Naive thymus-derived CD8-positive, alpha-beta T cell (primary cell): ENCODE measurements at places on chromosomes 5 and 9. TPM values are rescaled to one million over a fixed set of nuclear protein-coding genes. Genes with fewer than 3 reads are reported as not detected.

- DNase-seq: no peak
These were observed 303.8 kb upstream of the IRX4 start for GRCh38 chr5:2186472-2187015.

GRCh38 chr5:109291090-109291489 lies 118.7 kb downstream of the PJA2 start:
- DNase-seq: no peak

The BSPRY gene
- not detected for total RNA-seq

GRCh38 chr9:137057545-137057944 lies 3.7 kb upstream of the ENTPD2 start:
- no peak for DNase-seq

The SKP2 gene
- total RNA-seq: 18.5 TPM

DNA sequence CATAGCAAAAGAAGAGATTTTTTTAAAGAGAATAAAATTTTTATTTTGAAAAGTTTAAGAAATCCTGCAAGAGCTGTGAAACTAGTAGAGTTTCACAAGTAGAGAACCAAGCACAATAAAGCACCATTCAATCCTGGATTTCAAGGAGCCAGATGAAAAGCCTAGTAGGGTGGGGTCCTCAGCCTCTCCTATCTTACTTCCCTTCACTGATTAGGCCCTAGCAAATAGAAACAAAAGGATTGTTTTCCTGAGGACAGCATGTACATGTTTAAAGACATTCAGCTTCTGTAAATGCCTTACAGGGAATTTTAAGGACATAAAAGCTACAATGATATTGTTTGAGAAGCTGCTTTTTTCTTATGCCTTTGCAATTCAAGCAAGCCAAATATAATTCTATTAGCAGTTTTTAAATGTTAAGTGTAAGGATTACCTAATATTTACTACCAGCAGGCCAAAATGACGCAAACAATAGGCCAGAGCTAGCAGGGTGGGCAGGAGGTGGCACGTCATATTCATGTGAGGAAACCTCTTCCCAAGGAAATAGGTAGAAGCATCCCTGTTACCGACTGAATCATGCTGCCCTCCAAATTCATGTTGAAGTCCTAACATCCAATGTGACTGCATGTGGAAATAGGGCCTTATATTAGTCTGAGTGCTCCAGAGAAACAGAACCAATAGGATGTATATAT lies 337.6 kb downstream of the MLLT3 start:
- DNase-seq: no peak

The C6 gene
- total RNA-seq: not detected

The TSSK1B gene
- total RNA-seq: not detected

DNA sequence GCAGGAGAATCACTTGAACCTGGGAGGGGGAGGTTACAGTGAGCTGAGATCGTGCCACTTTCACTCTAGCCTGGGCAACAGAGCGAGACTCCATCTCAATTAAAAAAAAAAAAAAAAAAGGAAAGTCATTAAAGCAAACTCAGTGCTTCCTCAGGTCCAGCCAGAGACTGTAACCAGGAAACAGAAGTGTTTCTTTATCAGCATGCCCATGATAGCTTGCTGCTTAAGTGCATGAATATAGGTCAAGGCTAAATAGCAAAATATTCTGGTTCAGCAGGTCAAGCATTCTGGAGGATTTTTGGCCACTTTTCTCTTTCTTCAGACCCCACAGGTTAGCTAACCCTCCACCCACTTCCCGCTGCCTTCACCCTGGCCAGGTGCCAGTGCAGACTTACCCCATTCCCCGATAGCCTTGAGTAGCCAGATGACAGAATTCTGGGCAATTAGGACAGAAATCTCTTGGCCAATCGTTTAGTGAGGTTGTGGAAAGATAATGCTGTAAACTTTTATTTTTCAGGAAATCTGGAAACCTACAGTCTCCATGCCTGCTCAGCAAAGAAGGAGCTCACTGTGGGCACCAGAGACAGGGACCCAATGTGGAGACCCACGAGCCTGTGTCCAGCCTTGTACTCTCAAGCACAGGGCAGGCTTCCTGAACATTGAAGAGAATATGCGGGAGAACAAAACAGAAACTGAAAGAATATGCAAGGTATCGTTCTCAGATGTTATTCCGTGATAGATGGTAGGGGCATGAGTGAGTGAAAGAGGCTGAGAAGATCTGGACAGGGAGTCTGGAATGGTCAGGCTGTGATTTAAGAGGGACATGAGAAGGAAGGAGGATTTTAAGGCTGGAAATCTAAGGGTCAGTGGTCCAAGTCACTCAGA lies 4.2 kb upstream of the UGT3A2 start:
- no peak for DNase-seq

The RGS7BP gene
- not detected for total RNA-seq

GRCh38 chr9:123290764-123291163 lies 22.4 kb upstream of the STRBP start:
- no peak for DNase-seq

DNA sequence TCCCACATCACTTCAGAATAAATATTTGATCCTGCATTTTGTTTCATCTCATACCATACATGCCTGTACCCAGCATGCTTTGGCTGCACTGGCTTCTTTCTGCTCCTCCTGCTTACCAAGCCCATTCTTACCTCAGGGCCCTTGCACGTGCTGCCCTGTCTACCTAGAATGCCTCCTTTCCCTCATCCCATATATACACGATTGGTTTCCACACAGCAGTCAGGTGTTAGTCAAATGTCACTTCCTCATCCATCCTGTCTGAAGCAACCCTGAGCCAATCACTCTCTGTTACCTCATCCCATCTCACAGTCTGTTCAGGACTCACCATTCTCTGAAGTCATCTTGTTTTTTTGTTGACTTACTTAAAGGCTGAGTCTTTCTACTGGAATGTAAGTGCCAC lies 30.3 kb downstream of the CAST start:
- DNase-seq: no peak

The HRH2 gene
- 2.4 TPM for total RNA-seq

The SLC34A3 gene
- not detected for total RNA-seq

The ADGRD2 gene
- total RNA-seq: not detected

The BRINP1 gene
- total RNA-seq: not detected

DNA sequence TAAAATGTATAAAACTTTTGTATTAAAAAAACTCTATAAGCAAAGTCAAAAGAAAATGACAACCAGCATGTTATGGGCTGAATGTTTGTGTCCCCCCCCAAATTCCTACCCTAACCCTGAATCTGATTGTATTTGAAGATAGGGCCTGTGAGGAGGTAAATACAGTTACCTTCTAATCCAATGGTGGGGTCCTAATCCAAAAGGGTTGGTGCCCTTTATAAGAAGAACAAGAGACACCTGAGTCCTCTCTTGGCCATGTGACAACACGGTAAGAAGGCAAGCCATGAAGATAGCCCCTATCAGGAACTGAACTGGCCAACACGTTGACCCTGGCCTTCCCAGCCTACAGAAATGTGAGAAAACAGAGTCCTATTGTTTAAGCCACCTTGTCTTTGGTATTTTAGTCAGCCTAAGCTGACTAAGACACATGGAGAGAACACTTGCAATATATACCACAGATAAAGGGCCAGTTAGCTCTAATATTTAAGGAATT lies 49.7 kb upstream of the AKNA start:
- DNase-seq: no peak

The EGFLAM gene
- total RNA-seq: not detected

The PCDHAC2 gene
- not detected for total RNA-seq

- no peak for DNase-seq
These were observed 138.7 kb upstream of the EFNA5 start for GRCh38 chr5:107809201-107810034.

GRCh38 chr5:125411071-125411743 lies 664.8 kb upstream of the ZNF608 start:
- DNase-seq: no peak

The MEIKIN gene
- total RNA-seq: 2.8 TPM

- no peak for DNase-seq
These were observed 122.7 kb downstream of the ST8SIA4 start for GRCh38 chr5:100780376-100780870.

GRCh38 chr5:9626955-9627354 lies 3.2 kb downstream of the TAS2R1 start:
- no peak for DNase-seq

DNA sequence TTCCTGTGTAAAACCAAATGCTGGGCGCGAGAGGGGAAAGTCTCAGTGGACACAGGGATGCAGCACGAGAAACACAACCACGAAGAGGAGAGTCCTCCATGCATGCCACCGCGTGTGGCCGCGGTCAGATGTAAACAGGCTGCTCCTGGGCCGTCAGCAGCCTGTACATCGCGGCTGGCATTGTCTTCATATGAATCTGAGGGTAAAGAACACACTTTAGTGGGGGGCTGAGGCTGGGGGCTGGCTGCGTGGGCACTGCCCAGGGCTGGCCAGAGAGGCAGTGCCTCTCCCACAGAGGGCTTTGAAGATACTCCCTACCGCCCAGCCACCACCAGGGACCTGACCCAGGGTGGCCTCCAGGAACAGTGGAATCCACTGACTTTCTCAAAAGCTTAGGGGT lies 106.2 kb downstream of the ENTREP1 start:
- no peak for DNase-seq

DNA sequence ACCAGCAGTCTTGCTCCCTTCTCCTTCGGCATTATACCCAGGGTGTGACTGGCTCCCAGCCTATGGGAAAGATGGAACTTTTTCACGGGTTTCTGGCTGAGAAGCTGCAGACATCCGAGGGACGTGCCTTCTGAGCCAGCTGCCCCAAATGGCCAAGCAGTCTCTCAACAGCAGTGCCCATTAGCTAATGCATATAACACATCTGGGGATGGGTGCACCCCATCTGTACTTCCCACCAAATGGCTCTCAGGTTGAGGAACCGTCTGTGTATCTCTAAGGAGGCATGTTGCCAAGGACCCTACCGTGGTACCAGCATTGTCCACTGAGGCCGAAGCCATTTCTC lies 25.0 kb downstream of the C5orf15 start:
- DNase-seq: no peak

DNA sequence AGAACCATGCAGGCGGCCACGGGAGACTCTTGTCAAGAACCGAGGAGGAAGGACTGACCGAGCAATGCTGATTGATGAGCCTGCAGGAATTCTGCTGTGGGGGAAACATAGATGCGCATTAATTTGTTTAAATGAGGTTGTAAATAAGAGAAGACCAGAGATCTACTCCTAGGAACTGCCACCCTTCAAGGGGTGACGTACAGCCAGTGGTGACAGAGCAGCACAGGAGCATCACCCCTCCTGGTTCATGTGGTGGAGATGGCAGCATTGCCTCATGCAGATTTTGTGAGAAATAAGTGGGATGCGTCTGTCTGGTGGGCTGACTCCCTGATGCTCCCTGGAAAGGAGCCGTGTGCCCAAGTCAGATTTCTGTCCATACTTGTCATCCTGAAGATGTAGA lies 22.2 kb downstream of the SRD5A1 start:
- no peak for DNase-seq

The STK10 gene
- 360 TPM for total RNA-seq

The SPEF2 gene
- 13.7 TPM for total RNA-seq

DNA sequence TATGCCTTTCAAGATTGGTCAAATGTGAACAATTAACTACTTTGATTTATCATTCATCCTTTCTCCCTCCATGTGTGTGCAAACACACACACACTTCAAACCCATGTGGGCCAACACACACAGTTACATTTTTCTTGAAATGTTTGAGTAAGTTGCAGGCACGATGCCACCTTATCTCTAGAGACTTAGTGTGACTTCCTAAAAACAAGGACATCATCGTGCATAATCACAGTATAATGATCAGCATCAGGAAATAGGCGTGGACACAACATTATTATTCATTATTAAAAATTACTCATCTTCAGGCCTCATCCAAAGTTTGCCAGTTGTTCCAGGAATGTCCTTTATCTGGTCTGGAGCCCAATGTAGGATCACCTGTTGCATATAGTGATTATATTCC lies 209.5 kb downstream of the GNA14 start:
- no peak for DNase-seq

The C9orf153 gene
- total RNA-seq: 1.1 TPM

GRCh38 chr5:143011585-143011984 lies 241.4 kb downstream of the ARHGAP26 start:
- no peak for DNase-seq

- DNase-seq: no peak
These were observed 40.0 kb upstream of the SLC44A1 start for GRCh38 chr9:105204416-105204815.
